ENCODE measurements at places on chromosomes 5 and 9.

GRCh38 chr5:174545926-174546325 lies 178.5 kb upstream of the MSX2 start:
- H3K4me1 ChIP-seq, result no peaks in the 10 kb centered on the region
- no peak overlapping the region for H3K4me3 ChIP-seq
- DNase-seq, result no peak
- H3K36me3 ChIP-seq, result no peaks in the 10 kb centered on the region
- H3K27ac ChIP-seq, result no peak overlapping the region

DNA sequence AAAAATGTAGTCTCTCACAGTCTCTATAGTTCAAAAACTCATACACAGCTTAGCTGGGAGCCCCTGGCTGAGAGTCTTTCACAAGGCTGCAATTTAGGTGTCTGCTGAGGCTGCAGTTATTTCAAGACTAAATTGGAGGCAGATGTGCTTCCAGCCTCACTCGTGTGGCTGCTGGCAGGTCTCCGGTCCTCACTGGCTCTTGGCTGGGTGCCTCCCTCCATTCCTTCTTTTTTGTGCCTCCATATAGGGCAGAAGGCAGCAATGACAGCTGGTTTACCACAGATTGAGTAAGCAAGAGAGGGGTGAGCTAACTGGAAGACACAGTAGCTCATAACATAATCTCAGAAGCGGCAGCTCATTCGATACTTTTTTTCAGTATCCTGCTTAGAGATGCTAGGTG lies 2167.7 kb upstream of the WWC1 start:
- H3K27ac ChIP-seq, result no peak overlapping the region
- no peaks in the 10 kb centered on the region for H3K4me1 ChIP-seq
- no peak for DNase-seq
- H3K27me3 ChIP-seq, result no peaks in the 10 kb centered on the region
- H3K4me3 ChIP-seq, result no peak overlapping the region

GRCh38 chr9:114612272-114612923 lies 1.3 kb downstream of the TMEM268 start:
- H3K27ac ChIP-seq, result peak overlapping the region; percentile 96
- peaks cover 21% of the 10 kb centered on the region for H3K4me1 ChIP-seq
- no peaks in the 10 kb centered on the region for H3K36me3 ChIP-seq

- no peaks in the 10 kb centered on the region for H3K27me3 ChIP-seq
- no peak for DNase-seq
- peaks cover 2% of the 10 kb centered on the region for H3K4me1 ChIP-seq
- H3K4me3 ChIP-seq, result no peak overlapping the region
- H3K36me3 ChIP-seq, result no peaks in the 10 kb centered on the region
These were observed 27.1 kb downstream of the CYSTM1 start for GRCh38 chr5:140202078-140202477.

GRCh38 chr9:90299968-90300367 lies 342.7 kb downstream of the DIRAS2 start:
- H3K4me1 ChIP-seq, result no peaks in the 10 kb centered on the region
- H3K36me3 ChIP-seq, result no peaks in the 10 kb centered on the region
- no peaks in the 10 kb centered on the region for H3K27me3 ChIP-seq
- H3K4me3 ChIP-seq, result no peak overlapping the region
- no peak for DNase-seq

DNA sequence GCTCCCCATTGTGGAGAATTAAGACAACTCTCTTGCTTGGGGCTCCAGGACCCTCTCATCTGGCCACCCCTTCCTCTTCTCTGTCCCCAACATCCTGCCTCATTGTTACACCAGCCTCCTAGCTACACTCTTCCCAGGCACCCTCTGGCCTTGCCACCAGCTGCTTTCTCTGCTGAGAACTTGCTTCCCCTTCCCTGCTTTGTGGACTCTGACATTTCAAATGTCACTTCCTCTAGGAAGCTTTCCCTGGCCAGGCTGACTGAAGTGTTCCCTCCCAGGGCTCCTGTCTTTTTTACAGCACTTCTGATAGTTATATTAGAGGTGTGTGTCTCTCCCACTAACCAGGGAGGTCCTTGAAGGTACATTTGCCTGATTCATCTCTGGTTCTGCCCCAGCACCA lies 194.0 kb upstream of the KLF4 start:
- DNase-seq, result no peak
- H3K4me3 ChIP-seq, result no peak overlapping the region
- H3K36me3 ChIP-seq, result no peaks in the 10 kb centered on the region
- no peak overlapping the region for H3K27ac ChIP-seq

- H3K36me3 ChIP-seq, result no peaks in the 10 kb centered on the region
- H3K4me3 ChIP-seq, result no peak overlapping the region
- no peaks in the 10 kb centered on the region for H3K4me1 ChIP-seq
- DNase-seq, result no peak
- no peaks in the 10 kb centered on the region for H3K27me3 ChIP-seq
These were observed 348.8 kb downstream of the TRPM3 start for GRCh38 chr9:70772601-70773000.

- no peak overlapping the region for H3K4me3 ChIP-seq
- H3K27ac ChIP-seq, result no peak overlapping the region
- no peak for DNase-seq
- no peaks in the 10 kb centered on the region for H3K36me3 ChIP-seq
- H3K27me3 ChIP-seq, result no peaks in the 10 kb centered on the region
- H3K4me1 ChIP-seq, result no peaks in the 10 kb centered on the region
These were observed 99.8 kb downstream of the VAV2 start for GRCh38 chr9:133892193-133892920.

- no peaks in the 10 kb centered on the region for H3K27me3 ChIP-seq
- H3K36me3 ChIP-seq, result no peaks in the 10 kb centered on the region
- peak; percentile 61 for DNase-seq
- H3K4me3 ChIP-seq, result no peak overlapping the region
These were observed 34.5 kb upstream of the MED27 start for GRCh38 chr9:132114102-132114707.

DNA sequence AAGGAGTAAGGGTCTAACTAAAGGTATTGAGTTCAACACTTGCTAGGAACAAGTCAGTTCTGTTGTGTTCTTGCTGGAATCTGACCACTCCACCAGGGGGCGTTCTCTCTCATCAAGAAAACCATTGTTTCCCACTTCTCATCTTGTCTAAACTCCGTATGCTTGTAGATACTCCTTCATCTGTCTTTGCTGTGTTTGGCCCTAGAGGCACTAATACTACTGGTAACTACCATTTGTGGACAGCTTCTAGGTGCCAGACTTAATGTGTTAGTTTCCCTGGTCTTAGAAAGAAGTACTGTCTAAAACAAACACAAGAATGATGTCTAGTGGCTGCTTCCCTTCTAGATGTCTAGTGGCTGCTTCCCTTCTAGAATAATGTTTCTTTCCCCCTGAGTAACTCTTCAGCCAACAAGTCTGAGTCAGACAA lies 18.7 kb upstream of the PTPDC1 start:
- H3K4me1 ChIP-seq, result no peaks in the 10 kb centered on the region
- H3K36me3 ChIP-seq, result no peaks in the 10 kb centered on the region
- peak; percentile 82 for DNase-seq
- no peaks in the 10 kb centered on the region for H3K27me3 ChIP-seq
- no peak overlapping the region for H3K27ac ChIP-seq

- H3K27ac ChIP-seq, result no peak overlapping the region
- no peaks in the 10 kb centered on the region for H3K27me3 ChIP-seq
- H3K4me1 ChIP-seq, result no peaks in the 10 kb centered on the region
These were observed 192.1 kb upstream of the TRIM32 start for GRCh38 chr9:116494815-116495634.

GRCh38 chr5:133866903-133867245 lies 101.6 kb downstream of the C5orf15 start:
- H3K4me3 ChIP-seq, result no peak overlapping the region
- no peak overlapping the region for H3K27ac ChIP-seq
- no peak for DNase-seq
- no peaks in the 10 kb centered on the region for H3K36me3 ChIP-seq
- H3K27me3 ChIP-seq, result no peaks in the 10 kb centered on the region

DNA sequence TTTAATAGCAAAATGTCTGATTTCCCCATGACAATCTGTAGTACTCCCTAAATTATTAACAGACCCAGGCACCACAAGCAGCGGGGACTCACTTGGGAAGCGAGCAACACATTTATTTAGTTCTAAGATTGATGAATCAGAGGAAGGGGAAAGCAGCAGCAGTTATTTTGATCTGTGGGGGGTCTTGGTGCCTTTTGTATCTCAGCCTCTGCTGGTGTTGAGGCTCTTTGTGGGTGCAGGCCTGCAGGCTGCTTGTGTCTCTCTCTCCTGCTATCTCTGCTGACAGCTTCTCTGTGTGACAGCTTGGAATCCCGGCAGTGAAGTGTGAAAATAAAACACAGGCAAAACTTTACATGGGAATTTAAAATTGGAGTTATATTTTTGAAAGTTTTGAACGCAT lies 878.2 kb upstream of the DMAC1 start:
- H3K27me3 ChIP-seq, result no peaks in the 10 kb centered on the region
- H3K36me3 ChIP-seq, result no peaks in the 10 kb centered on the region
- no peak for DNase-seq
- H3K4me3 ChIP-seq, result no peak overlapping the region
- H3K27ac ChIP-seq, result no peak overlapping the region
- no peaks in the 10 kb centered on the region for H3K4me1 ChIP-seq

DNA sequence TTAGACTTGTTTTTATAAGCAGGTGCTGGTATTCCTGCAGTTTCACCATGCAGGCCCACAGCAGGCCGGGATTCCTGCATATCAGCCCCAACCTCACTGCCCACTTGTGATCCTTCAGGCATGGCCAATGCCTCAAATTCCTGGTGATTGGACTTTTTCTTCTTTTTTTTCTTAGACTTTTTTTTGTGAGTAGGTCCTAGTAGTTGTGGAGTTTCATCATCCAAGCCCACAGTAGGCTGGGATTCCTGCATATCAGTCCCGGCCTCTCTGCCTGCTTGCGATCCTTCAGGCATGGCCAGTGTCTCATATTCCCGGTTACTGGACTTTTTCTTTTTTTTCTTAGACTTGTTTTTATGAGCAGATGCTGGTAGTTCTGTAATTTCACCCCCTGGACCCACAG lies 4.8 kb downstream of the TTF1 start:
- no peaks in the 10 kb centered on the region for H3K27me3 ChIP-seq
- DNase-seq, result no peak
- no peaks in the 10 kb centered on the region for H3K36me3 ChIP-seq
- H3K4me3 ChIP-seq, result no peak overlapping the region
- peaks cover 4% of the 10 kb centered on the region for H3K4me1 ChIP-seq

- H3K4me1 ChIP-seq, result peaks cover 6% of the 10 kb centered on the region
- peak overlapping the region; percentile 33 for H3K27ac ChIP-seq
- no peaks in the 10 kb centered on the region for H3K36me3 ChIP-seq
- H3K27me3 ChIP-seq, result no peaks in the 10 kb centered on the region
These were observed 72.6 kb downstream of the ENTREP1 start for GRCh38 chr9:69397384-69398214.

GRCh38 chr9:462606-463005 lies 247.9 kb downstream of the DOCK8 start:
- no peaks in the 10 kb centered on the region for H3K36me3 ChIP-seq
- no peak overlapping the region for H3K27ac ChIP-seq
- H3K27me3 ChIP-seq, result no peaks in the 10 kb centered on the region

DNA sequence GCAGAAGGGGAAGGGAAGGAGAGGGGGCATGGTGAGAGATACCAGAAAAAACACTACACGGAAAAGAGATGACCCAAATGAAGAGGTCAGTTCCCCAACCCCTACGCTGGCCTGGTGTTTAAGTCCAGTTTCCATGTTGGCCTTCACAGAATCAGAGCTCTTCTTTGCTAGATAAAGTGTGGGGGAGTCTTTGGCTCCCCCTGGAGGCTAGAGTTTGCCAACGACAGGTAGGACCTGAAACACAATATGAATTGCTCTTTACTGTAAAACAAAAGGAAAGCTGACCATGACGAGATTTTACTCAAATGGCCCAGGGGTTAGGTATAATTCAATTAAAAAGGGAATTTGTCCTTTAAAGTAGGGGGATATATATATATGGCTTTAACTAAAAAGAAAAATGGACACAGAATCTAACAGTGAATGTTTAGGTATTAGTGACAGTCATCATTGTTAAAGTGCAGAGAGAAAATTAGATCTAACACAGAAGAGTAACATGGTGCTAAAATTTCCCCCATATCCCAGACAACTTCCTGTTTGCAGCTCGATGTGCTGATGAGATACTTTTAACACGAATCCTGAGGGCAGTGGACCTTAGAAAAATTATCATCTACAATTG lies 92.0 kb downstream of the SV2C start:
- no peaks in the 10 kb centered on the region for H3K4me1 ChIP-seq
- H3K4me3 ChIP-seq, result no peak overlapping the region
- H3K27me3 ChIP-seq, result no peaks in the 10 kb centered on the region
- DNase-seq, result no peak
- H3K27ac ChIP-seq, result no peak overlapping the region

GRCh38 chr9:130940693-130941576 lies 1.9 kb upstream of the FIBCD1 start:
- no peak overlapping the region for H3K4me3 ChIP-seq
- H3K27ac ChIP-seq, result no peak overlapping the region
- H3K27me3 ChIP-seq, result peaks cover 12% of the 10 kb centered on the region
- H3K4me1 ChIP-seq, result peaks cover 6% of the 10 kb centered on the region

- DNase-seq, result no peak
- no peaks in the 10 kb centered on the region for H3K36me3 ChIP-seq
- no peak overlapping the region for H3K4me3 ChIP-seq
- peak overlapping the region; percentile 19 for H3K27ac ChIP-seq
These were observed 157.2 kb upstream of the DMRT1 start for GRCh38 chr9:684054-684890.

DNA sequence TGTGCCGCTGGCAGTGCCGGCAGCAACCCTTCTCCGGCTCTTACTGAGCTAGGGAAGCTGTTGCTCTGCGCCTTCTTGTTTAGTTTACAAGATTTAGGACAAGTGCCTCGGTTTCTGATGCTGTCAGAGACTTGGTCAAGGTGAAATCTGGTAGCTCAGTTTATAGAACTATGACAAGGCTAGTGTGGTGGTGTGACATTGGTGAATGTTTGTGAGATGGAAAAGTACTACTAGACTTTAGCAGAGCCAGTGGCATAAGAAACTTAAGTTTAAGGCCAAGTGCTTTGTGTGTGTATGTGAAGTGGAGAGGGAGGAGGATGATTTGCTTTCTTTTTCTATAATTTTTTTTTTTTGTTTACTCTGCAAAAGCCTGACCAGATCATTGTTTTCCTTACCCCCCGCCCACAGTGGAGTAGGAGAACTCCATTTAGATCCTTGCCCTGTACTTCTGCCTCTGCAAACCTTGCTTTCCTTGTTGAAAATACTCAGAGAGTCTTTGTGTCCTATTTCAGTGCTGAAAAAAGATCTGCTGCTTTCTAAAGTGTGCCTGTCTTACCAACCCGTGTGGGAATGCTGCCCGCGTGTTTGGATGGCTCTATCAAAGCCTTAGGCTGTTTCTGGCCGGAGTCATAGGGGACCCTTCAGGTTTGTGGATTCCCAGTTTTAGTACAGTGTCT lies 75.9 kb downstream of the TRIO start:
- H3K4me1 ChIP-seq, result peaks cover 30% of the 10 kb centered on the region
- H3K36me3 ChIP-seq, result no peaks in the 10 kb centered on the region
- H3K4me3 ChIP-seq, result no peak overlapping the region
- no peaks in the 10 kb centered on the region for H3K27me3 ChIP-seq
- DNase-seq, result no peak

- no peak overlapping the region for H3K27ac ChIP-seq
- no peaks in the 10 kb centered on the region for H3K4me1 ChIP-seq
- DNase-seq, result no peak
- no peaks in the 10 kb centered on the region for H3K36me3 ChIP-seq
- H3K4me3 ChIP-seq, result no peak overlapping the region
- H3K27me3 ChIP-seq, result peaks cover 2% of the 10 kb centered on the region
These were observed 222.9 kb upstream of the EFNA5 start for GRCh38 chr5:107893642-107894041.

GRCh38 chr9:132901858-132902831 lies 23.4 kb downstream of the SPACA9 start:
- no peak overlapping the region for H3K4me3 ChIP-seq
- peak; percentile 75 for DNase-seq
- no peaks in the 10 kb centered on the region for H3K27me3 ChIP-seq
- H3K36me3 ChIP-seq, result no peaks in the 10 kb centered on the region
- H3K4me1 ChIP-seq, result no peaks in the 10 kb centered on the region
- no peak overlapping the region for H3K27ac ChIP-seq
